Hematopoietic multipotent progenitor cell (in vitro differentiated cells): ENCODE measurements at places on chromosomes 7 and 10. TPM values are rescaled to one million over a fixed set of nuclear protein-coding genes. Genes with fewer than 3 reads are reported as not detected.

DNA sequence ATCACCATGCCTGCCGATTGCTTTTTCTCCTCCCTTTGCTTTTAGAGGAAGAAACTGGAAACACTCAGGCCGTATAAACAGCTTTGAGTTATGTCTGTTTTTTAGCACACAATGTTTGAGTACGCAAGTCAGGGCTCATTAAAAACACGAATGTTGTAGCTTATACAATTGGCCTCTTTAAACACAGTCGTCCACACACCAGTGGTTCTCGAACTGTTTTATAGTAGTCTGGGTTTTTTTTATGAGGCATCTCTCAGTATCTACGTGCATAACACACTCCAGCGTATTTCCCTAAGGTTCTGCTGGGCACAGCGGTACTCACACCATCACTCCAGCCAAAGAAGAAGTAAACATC is 13.4 kb upstream of the CARD11 start:
- no peak for DNase-seq

DNA sequence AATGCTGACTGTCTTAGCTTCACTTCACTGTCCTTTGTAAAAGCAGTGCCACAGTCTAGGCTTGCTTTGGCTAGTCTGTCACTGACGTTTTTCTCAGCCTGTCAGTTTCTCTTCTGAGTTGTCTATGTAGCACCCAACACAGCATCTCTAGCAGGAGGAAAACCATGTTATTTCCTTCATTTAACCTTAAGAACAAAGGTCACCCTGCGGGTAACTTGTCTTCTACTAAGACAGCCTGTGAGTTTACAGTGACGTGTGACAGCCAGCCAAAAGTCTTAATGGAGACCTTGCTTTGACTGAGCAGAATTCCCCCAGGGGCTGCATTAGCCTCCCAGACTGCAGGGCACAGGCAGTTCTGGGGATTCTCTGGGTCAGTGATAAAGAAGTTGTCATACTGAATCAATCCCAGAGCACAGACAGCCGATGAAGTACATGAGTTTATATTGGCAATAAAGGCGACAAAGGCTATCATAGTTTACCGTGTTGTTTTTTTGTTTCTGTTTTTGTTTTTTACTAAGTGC is 296.0 kb upstream of the KIAA1217 start:
- DNase-seq: no peak

DNA sequence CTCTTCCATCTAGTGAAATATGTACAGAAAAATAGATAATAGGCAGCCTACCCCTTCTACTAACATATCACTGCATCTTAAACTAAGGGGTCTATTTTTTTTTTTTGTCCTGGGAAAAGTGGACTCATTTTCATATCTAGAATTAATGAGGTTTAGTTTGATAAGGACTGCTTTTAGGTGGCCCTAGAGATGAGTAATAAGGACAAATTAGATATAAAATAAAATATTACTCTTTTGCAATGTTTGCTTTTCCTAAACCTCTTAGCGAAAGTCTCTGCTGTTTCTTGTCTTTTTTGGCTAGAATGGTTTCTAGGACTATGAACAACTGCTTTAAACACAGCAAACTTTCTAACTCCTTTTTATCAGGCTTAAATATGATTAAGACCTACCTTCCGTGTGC is 83.7 kb downstream of the CACNB2 start:
- no peak for DNase-seq

- DNase-seq: no peak
Observed at GRCh38 chr7:110017405-110017804, 1073.5 kb upstream of the LRRN3 start.

Gene HACD1
- total RNA-seq: 27.5 TPM
